ENCODE measurements at places on chromosomes 4 and X.

GRCh38 chr4:653831-654502 is 20.1 kb downstream of the ATP5ME start:
- DNase-seq = no peak

DNA sequence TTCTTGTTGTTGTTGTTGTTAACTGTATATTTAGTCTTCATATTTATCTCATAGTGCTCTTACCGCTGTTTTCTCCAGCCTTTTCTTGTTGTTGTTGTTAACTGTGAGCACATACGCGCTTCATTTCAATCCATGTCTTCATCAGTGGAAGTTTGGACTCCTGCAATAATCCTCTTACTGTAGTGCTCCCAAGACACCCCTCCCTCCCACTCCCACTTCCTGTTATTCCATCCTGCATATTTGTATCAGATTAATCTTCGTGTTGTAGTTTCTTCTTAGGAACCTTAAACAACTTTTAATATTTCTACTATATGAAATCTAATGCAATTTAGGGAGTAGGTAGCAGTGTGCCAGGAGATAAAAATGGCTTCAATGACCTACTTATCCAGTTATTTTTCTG is 674.8 kb downstream of the RAPGEF2 start:
- no peak for DNase-seq

GRCh38 chrX:44344687-44345086 is 1.2 kb upstream of the EFHC2 start:
- no peak for DNase-seq

DNA sequence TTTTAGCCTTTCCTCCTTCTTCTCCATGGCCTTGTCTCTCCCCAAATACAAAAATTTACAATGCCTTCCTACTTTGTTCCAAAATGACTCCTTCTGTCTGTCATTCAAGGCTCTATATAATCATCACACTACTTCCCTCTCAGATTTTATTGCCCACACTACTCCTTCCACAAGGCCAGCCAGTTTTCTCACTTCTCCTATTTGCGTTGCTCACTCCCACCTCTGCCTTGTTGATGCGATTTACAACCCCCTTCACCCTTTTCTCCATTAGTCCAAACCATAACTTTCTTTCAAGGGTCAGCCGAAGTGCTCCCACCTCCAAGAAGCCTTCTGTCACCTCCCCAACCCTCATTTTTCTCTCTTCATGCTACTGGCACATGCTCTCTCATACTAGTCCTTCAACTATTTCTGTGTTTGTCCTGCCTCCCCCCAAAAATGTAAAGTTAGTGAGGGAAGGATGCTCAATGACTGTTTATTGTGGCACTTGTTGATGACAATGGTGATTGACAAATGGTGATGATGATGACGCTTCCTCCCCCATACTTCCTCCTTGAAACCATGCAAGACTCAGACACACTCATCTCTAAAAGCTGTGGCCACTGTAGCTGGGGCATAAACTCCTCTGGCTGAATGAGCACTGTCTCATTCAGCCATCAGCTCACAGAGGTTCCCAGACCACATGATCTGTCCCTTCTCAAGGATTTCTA is 2.7 kb upstream of the XKRX start:
- no peak for DNase-seq

GRCh38 chrX:641671-642435 is 11.3 kb downstream of the SHOX start:
- DNase-seq = no peak

DNA sequence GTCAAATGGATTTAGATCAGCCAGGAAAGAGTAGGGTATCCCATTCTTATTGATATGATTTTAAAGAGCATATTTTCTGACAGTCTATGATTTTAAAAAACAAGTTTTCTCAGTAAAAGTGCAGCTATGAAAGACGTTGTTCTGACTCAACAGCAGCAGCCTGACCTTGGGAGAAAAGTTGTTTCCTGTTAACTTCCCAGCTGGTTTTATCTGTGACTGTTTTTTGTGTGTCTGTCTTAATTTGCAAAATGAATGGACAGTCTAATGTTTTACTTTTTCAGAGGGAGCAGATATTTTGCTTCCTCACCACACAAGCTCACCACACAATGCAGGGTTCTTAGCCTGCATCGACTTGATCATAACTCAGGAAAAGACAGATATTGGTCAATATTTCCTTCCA is 764 bp upstream of the MTHFD2L start:
- no peak for DNase-seq

DNA sequence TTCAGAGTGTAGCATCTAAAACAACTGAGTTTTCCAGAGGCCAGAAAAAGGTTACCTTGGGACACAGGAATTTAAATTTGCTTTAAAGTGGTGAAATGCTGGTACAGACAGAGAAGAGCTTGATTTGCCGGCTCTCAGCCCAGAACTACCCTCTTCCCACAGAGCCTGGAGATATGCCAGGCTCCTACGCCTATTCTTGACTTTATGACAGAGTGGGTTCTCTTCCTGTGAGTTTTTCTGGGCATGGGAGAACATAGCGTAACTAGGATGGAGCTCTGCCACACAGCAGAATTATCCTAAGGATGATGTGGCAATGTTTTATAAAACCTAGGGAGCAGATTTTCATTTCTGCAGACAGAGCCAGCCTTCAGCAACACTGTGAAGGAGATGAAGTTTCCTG is 241.8 kb downstream of the GRIA3 start:
- no peak for DNase-seq

GRCh38 chrX:4905576-4905975 is 1192.1 kb upstream of the PRKX start:
- DNase-seq = no peak

DNA sequence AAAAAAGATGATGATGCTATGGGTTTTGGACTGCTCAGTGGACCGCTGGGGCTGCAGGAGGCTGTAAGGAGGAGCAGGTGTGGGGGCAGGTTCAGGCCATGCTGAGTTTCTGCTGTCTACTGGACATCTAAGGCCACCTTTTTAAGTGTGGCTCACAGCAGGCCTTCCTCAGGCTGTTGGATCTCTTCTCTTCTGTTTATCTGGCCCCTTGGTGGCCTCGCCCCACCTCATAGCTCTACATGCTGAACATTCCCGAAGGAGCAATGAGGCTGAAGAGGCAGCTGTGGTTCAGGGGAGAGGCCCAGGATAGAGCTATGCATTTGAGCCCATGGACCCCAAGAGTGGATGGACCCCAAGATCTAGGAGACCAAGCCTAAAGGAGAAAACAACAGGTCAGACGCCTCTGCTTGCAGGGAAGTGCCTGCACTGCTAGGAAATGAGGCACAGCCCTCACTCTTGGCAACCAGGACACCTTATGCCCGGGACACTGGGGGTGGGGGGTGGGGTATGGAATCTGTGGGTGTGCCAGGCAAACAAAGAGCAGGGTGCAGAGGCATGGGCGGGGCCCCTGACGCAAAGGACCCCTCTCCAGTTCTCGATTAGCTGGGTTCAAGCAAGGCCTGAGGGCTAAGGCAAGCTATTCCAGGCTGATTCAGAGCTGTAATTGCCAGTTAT is 168.9 kb downstream of the BCOR start:
- DNase-seq = no peak

- peak; percentile 51 for DNase-seq
Observed at GRCh38 chr4:56048702-56049431, 100.1 kb downstream of the CEP135 start.

DNA sequence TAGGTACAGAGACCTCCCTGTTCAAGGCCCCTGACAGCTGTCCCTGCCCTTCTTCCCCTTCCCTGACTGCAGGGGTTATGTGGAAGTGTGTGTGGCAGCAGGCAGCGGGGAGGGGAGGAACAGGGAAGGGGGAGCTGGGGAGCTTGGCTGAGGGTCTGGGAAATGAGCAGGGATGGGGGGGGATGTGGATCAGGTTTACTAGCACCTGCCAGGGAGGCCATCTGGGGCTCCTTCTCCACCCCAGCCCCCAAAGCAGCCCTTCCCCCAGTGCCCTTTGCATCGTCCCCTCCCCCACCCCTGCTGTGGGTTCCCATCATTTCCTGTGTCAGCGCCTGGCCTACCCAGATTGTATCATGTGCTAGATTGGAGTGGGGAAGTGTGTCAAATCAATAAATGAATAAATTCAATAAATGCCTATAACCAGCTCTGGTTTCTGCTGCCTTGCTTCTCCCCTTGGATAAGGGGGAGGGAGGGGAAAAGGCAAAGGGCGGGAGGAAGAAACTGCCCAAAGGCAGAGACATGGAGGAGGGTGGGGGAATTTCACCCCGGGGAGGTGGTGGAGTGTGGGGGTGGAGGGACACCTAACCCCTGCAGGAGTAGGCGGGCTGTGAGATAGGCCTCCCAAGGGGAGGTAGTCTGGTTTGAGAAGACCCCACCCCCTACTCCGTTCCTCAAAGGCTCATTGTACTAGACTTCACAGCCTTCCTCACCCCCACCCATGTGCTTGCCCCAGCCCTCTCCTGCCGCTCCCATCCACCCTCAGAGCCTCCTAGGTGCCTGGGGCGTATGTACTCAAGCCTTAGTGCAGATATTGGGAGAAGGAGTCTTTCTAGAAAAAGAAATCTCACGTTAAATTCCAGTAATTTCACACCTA is 3.2 kb downstream of the CXorf65 start:
- DNase-seq = no peak

- no peak for DNase-seq
Observed at GRCh38 chrX:23980011-23980441, 47.0 kb downstream of the KLHL15 start.

- no peak for DNase-seq
Observed at GRCh38 chrX:130834149-130834548, 68.9 kb downstream of the ENOX2 start.

GRCh38 chrX:53262189-53262917 is 19.0 kb downstream of the IQSEC2 start:
- no peak for DNase-seq

DNA sequence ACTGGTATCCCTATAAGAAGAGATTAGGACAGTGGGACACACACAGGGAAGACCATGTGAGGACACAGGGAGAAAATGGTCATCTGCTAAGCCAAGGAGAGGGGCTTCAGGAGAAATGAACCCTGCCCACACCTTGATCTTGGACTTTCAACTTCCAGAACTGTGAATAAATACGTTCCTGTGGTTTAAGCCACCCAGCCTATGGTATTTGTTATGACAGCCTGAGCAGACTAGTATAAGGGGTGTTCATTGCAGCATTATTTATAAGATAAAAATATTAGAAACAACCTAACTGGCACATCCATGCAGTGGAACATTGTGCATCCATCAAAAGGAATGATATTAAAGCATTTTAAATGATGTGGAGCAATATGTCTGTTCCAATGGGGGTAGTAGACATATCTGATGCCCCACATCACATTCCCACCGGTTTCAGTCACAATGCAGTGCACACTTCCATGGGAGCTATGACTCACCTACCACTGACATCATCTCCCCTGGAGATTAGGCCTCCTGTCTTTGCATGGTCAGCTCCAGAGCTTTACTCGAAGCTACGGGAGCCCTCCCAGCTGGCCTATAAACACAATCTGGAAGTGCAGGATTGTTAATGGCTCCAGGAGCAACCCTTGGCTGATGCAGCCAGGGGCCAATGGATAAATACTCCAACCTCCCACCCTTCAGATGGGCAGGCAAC is 38.9 kb upstream of the MAMLD1 start:
- no peak for DNase-seq

DNA sequence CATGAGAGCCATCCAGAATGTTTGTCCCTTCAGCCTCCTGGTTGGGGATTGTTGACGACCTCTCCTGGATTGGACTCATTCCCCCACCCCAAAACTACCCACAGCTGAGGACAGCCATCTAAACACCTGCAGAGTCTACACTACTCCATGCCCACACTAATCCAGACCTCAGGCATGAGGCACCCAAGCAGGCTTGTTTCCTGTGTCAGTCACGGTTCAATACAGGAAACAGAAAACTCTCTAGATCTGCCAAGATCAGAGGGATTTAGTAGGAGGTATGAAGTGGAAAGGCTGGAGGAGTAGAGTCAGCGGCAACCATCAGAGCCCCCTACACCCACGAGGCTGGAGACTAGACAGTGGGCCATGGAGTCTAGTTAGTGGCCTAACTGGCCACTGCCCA is 37.7 kb downstream of the HAND2 start:
- no peak for DNase-seq
